Right hindlimb (tissue), 1 donor: ENCODE measurements at places on chromosomes 2 and 18.

- DNase-seq = no peak
Observed at GRCh38 chr2:129101186-129101585, 782.5 kb upstream of the HS6ST1 start.

DNA sequence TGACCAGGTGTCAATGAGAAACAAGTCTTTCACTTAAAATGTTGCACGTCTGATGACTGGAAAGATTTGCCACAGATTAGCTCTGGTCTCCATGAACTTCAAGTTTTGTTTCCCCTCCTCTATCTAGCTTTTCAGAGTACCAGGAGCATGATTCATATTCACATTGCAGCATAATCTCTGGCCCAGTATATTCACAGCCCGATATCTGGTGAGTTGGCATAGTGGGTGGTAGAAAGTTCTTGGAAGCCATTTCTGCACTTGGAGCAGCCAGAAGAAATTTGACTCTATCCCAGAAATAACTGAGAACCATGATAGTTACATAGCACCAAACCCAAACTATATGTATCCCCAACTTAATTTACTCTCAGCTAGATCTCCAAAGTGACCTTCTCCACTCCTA lies 503.9 kb downstream of the PID1 start:
- no peak for DNase-seq

- DNase-seq = no peak
Observed at GRCh38 chr2:143558665-143559064, 429.4 kb downstream of the ARHGAP15 start.

DNA sequence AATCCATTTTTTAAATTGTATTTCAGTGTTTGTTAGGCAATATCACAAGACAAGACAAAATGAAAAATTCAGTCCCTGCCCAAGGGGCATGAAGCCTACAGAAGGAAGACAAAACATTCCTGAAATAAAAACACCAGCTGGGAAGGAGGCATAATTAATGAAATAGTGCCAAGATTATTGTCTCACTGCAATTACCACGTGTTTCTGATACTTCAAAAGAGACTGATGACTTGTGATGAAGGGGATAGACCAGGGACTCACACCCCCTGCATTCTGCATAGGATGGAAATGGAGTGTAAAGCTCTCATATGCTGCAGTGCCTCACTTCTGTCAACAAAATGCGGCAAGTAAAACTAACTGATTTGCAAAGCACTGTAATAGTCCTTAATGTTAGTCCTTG lies 178.1 kb downstream of the BARD1 start:
- DNase-seq = no peak

- DNase-seq = no peak
Observed at GRCh38 chr2:105597011-105597805, 147.5 kb upstream of the NCK2 start.

GRCh38 chr2:96537066-96537733 lies 648 bp downstream of the ARID5A start:
- DNase-seq = peak; percentile 74

- peak; percentile 26 for DNase-seq
Observed at GRCh38 chr2:184692141-184692734, 93.9 kb downstream of the ZNF804A start.

DNA sequence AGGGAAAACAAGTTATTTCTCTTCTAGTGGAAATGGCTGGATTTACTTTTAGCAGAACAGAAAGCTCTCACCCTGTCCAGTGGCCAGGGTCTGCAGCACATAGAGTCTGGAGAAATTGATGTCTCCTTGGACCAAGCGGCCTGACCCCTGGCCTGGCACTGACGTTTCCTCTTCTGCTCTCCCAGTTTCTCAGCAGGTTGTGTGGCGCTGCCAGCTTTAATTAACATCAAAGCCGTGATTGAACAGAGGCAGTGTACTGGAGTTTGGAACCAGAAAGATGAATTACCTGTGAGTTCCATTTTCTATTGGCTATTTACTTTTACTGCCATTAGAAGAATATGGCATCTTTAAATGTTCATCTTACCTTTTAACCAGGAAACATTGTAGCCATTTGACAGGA lies 20.9 kb downstream of the CD8A start:
- DNase-seq = no peak

GRCh38 chr18:57063601-57064103 lies 83.2 kb upstream of the BOD1L2 start:
- DNase-seq = no peak

GRCh38 chr18:24065906-24066305 lies 51.4 kb downstream of the TTC39C start:
- no peak for DNase-seq

GRCh38 chr2:127425540-127426490 lies 7.6 kb downstream of the PROC start:
- no peak for DNase-seq

DNA sequence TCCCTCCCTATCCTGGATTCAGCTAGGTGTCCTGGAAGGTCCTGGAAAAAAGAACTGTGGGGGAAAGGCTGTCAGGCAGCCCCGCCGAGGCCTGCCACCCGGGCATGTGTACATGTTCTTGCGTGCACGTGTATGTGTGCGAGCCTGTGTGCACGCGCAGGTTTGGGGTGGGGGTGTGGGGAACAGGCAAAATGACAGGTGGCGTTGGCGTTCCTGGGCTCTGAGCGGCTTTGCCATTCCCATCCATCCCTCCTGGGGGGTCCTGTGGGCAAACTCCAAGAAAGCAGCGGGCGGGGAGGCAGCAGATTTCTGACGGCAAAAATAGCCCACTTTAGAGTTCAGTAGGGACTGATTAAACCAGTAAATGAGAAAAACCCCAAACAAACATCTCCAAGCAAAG lies 35.6 kb downstream of the EMX1 start:
- DNase-seq = no peak

DNA sequence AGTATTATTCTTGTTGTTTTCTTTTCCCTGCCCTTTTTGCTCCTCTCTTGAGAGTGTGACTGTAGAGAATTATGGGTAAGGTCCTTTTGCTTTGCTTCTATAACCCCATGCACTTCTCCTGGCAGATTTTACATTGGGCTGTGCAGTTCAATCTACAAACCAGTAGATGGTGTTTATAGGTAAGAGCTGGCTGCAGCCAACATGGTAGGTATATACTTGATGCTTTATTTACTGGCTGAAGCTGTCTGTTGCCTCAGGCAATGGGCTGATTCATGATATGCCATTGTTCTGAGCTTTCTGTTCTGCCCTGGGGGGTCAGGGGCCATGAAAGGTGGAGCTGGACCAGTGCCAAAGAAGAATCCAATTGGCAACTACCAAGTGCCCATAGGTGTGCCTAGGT lies 48.3 kb upstream of the MYL1 start:
- DNase-seq = no peak

GRCh38 chr18:28459587-28459986 lies 282.7 kb upstream of the CDH2 start:
- no peak for DNase-seq

DNA sequence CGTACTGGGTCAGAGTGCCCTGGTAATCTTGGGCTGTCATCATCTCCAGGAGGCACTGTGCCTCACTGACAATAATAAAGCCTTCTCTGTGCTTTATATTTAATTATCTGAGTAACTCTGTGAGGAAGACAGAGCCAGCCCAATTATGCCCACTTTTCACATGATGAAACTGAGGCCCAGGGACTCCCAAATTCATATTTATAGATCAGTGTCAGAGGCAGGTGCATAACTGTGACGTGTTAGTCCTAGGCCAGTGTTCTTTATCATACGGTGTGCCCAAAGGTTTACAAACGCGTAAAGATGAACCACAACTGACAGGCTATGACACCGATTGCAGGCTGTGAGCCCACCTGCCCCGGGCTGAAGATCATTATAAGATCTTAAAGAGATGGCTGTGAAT lies 65.4 kb downstream of the XDH start:
- no peak for DNase-seq

DNA sequence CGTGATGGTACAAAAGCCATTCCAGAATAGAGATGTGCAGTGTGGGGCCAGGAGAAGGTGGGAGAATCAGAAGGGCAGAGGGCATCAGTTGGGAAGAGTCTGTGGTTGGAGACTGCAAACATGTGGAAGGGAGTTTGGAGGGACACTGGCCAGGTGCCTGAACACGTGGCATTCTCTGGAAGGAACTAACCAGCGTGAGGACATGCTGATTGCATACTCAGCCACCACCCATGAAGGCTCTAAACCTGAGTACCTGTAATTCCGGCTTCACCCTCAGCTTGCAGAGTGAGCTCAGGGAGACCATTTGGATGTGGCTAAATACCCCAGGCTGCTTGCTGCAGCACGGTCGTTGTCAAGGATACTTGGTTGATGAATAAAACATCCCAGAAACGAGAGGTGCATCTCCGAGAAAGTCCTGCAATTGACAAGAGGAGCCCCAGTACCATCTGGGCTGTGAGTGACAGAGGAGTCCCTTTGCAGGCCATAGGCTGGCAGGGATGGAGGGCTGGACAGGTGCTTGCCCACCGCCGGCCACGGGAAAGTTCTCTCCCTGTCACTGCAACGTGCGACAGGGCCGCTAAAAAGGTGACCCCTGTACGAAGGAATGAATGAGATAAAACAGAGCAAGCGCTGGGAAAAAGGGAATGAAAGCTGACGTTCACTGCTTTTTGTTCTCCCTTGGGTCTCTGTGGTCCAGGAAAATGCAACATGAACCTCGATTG lies 5.0 kb downstream of the ACKR3 start:
- DNase-seq = no peak

GRCh38 chr18:22423878-22424564 lies 6.3 kb upstream of the CTAGE1 start:
- DNase-seq = no peak

- DNase-seq = no peak
Observed at GRCh38 chr2:43092520-43093179, 133.8 kb downstream of the ZFP36L2 start.

DNA sequence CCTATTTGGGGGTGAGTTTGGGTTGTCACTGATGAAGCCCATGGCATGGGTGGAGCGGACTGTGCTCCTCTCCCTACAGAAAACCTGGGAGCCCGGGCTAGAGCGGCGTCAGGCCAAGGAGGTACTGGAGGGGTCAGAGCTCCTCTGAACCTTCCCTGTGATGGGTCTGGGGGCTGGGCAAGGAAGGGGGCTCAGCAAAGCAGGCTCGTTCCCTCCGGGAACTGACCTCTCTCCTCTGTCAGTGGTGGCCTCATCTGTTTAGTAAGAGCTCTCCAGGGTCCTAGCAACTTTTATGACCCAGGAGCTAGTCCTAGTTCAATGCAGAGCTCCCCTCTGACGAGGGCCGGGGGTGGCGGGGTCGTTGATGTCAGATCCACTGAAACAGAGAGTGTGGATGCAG lies 62.4 kb upstream of the OTOF start:
- peak; percentile 2 for DNase-seq

DNA sequence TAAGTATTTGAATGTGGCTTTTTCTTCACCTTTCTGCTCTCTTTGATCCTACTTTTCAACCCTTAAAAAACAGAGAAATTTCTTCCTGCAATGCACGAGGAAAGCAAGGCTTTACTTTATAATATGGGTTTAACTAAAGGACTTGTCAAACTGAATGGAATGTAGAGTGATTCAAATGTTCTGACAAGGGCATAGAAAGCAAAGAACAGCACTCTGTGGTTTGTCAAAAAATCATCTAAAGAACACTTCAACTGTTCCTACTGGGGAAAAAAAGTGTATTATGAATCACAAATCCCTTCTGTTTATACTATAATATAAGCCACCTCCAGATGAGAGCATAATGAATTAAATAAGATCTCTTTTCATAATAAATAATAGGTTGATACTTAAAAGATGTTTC lies 45.0 kb upstream of the RIT2 start:
- DNase-seq = no peak

GRCh38 chr2:156083763-156084493 lies 248.6 kb downstream of the NR4A2 start:
- peak; percentile 19 for DNase-seq

DNA sequence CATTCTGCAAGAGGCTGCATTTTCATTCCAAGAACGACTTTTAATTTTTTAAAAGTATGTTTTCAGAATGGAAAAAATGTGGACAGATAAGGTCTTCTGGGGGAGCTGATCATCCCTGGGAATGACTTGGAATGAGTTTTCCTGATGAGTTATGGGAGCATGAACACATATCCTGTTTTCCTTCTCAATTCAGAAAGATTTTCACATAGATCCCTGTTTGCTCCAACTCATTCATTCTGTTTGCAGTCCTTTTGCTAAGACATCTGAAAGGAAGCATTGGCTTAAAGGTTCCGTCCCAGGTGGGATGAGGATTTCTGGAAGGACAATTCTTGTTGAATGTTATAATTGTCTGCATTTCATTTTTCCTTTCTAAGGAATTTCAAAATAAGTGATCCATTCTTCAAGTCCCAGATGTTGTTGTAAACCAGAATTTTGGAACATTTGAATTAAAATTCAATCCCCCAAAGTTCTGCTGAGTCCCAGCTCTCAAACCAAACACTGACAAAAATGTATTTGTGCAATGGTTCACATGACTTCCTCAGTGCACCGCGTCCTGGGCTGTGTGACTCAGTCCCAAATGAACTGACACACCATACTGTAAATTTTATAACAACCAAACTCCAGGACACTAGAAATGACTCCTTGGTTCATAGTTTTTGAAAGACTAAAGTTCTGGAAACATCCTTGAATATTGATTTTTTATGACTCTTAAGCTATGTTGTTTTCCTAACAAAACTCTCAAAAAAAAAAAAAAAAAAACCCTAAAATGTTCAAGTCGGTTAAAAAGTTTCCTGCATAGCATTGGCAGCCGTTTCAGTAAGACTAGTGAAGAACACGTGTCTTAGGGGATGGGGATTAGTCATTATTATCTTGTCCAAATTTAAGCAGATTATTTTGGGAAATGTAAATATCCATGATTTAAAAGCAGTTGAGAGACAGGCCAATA lies 281.8 kb upstream of the TCF4 start:
- DNase-seq = peak; percentile 65

GRCh38 chr2:203451689-203452088 lies 83.4 kb downstream of the RAPH1 start:
- no peak for DNase-seq

GRCh38 chr18:59906203-59906602 lies 6.4 kb downstream of the PMAIP1 start:
- no peak for DNase-seq

- no peak for DNase-seq
Observed at GRCh38 chr2:133777574-133777960, 209.3 kb upstream of the NCKAP5 start.

DNA sequence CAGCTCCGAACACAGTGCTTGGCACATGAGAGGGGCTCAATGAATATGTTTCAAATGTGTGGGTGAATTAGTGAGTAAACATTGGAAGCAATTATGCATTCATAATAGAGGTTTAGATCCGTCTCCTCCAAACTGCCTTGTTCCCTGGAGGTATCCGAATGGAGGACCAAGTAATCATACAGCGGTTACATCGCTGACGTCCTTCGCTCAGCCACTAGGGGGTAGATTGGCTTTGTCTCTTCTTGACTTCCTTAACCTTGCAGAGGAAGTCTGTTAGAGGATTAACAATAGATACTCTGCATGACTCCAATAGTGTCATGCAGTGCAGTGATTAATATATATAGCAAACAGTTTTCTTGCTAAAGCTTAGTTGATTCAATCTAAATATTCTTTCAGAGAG lies 517.0 kb downstream of the PTPRM start:
- DNase-seq = peak; percentile 25

DNA sequence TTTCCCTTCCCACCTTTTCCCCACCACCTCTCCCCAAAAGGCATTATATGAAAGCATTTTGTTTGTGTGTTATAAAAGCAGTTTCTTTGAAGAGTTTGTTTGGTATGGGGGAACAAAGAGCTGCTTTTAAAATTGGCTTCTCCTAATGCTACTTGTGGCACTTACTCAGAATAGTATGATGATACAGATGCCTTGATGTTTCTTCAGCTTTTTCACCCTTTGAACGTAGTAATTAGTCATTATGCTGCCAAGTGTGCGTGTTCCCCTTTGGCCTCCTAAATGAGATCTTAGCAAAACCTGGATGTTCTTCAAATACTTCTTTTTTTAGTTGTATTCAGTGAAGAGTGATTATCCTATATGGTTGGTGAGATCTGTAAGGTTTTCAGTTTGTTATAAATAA lies 183.4 kb downstream of the PTGR3 start:
- no peak for DNase-seq

GRCh38 chr2:104790100-104790811 lies 63.7 kb upstream of the POU3F3 start:
- DNase-seq = peak; percentile 61
